ENCODE measurements at places on chromosomes 2 and 18.
A peak's percentile ranks its signal among the peaks of the same experiment; 100 is the strongest.

GRCh38 chr2:134583997-134584520, 134.7 kb downstream of the TMEM163 start:
- no peak for DNase-seq

- no peak for DNase-seq
Observed at GRCh38 chr2:229282758-229283546, 11.9 kb upstream of the PID1 start.

DNA sequence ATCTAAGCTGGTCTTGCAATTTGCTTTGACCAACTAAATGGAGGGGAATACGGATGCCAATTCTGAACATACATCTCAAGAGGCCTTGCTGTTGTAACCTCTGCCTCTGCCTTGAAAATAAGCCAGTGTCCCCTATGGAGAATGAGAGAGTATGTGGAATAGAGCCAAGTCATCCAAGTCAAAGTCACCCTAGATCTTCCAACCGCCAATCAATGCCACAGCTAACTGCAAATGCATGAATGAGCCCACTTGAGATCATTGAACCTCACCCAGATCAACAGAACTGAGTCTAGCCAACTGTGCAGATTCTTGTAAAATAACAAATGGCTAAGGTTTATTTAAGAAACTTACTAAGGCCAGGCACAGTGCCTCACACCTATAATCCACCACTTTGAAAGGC, 139.8 kb upstream of the TANK start:
- no peak for DNase-seq

GRCh38 chr2:53785366-53785765, 1.4 kb downstream of the ASB3 start:
- no peak for DNase-seq

DNA sequence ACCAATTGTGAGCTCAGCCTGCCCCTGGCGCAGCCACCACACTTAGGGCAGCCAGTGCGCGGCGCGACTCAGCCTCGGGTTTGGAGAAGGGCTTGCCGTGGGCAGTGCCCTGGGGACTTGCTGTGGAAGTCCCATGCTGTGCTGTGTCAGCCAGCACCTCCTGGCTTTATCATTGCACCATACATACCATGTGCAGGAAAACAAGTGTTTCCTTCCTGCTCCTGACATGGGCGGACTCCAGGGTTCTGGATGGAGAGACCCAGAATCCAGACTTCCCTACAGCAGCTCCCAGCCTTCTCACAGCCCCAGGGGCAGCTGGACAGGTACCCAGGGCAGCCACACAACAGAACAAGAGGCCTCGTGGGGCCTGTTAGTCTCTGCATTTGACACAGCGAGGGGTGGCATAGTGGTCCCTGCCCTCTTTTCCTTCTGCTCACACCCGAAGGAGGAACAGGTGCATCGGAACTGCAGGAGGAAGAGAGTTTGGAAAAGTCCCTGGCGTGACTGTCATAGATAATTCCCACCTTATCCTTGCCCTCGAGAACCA, 54.2 kb downstream of the SDC1 start:
- DNase-seq: no peak

DNA sequence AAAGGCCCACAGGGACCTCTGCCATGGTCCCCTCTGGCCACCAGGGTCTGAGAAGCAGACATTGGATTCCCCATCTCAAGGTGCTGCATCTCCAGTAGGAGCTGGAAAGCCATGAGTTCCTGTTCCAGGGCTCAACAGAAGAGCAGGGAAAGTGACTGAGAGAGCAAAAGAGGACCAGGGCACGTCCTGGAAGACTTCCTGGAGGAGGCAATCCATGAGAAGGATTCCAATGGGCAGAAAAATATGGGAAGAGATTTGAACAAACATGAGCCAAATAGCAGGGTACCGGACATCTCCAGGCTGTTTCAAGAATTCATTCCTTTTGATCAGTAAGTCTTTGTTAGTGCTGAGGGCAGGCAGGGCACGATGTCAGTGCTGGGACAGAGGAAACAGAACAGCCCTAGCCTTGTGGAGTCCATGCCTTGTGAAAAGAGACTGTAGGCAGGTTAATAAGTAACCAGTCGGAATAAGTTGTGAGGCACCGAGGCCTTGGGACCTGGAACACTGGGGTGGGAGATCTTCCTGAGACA, 72.8 kb upstream of the TWIST2 start:
- DNase-seq: no peak

- DNase-seq: peak; percentile 64
Observed at GRCh38 chr2:28393114-28393836, 617 bp downstream of the FOSL2 start.

Data from activated naive CD8-positive, alpha-beta T cell treated with anti-CD3 and anti-CD28 coated beads, Interleukin-2, amount 50 U/mL, for 24 hours (primary cell).